Daoy (cell line): ENCODE measurements at places on chromosomes 1 and 21. TPM values are rescaled to one million over a fixed set of nuclear protein-coding genes. Genes with fewer than 3 reads are reported as not detected.

Gene RGS5
- 7.1 and 8.3 TPM in 2 replicates for total RNA-seq

Gene SLAMF6
- not detected in 2 replicates for total RNA-seq

Gene KCTD3
- 16.8 and 22.2 TPM in 2 replicates for total RNA-seq

Gene SLC45A3
- total RNA-seq, result 10.5 and 11.8 TPM in 2 replicates

Gene MPL
- 0.06 and 0.11 TPM in 2 replicates for total RNA-seq

Gene AMY1C
- total RNA-seq, result not detected in 2 replicates

Gene LIN28A
- total RNA-seq, result 0.86 TPM in 1 of 2 replicates, not detected in the other

Gene CELA3B
- not detected in 2 replicates for total RNA-seq

Gene COL11A1
- not detected in 2 replicates for total RNA-seq

Gene DYRK3
- total RNA-seq, result 15.8 and 16.9 TPM in 2 replicates

DNA sequence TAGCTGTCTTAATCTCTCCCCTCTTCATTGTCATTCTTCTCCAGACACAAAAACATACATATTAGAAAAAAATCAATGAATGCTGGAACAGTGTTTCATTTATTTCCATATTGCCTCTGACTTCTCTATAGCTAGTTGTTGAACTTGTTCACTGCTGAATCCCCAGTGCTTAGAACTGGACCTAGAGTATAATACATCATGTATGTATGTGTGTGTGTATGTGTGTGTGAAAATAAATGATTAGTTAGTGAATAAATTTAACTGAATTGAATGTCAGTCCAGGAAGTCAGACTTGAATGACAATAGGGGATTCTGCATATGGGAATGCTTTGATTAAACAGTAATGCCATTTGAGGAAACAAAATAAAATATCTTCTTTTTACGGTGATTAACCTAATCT, 36.4 kb downstream of the FMO3 start:
- no peak for DNase-seq

DNA sequence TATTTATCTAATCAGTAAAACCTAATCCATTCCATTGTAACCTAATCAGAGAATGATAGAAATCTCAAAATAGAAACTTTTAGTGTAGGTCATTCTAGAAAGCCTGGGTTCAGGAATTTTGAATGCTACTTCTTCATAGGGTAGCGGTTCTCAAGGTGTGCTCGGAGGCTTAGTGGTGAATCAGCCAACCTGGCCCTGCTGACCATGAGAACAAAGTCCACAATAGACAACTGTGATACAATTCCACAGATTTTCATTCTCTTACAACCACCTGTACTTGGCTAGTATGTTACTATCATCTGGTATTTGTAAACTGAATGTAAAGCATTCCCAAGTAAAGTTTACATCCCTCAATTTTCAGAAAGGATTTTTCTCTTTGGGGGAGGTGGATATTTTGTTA, 7.5 kb upstream of the PUM1 start:
- no peak for DNase-seq

DNA sequence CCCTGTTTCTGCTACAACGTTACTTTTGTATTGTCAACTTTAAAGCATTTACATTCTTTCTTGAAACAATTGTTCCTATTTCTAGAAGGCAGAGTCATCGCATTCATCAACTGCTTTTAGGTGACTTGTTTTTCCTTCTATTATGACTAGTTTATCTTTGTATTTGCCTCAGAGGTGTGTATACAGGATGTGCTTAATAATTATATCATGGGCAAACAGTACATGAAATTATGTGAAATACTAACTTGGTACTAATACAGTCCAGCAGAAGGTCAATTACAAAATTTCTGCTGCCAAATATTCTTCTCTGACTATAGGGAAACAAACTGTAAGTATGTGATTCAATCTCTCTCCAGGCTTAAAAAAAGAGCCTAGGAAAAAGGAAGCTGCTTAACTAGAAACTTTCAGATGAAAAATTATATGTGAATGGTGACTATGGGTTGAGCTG, 101.6 kb downstream of the C4BPA start:
- DNase-seq, result no peak

DNA sequence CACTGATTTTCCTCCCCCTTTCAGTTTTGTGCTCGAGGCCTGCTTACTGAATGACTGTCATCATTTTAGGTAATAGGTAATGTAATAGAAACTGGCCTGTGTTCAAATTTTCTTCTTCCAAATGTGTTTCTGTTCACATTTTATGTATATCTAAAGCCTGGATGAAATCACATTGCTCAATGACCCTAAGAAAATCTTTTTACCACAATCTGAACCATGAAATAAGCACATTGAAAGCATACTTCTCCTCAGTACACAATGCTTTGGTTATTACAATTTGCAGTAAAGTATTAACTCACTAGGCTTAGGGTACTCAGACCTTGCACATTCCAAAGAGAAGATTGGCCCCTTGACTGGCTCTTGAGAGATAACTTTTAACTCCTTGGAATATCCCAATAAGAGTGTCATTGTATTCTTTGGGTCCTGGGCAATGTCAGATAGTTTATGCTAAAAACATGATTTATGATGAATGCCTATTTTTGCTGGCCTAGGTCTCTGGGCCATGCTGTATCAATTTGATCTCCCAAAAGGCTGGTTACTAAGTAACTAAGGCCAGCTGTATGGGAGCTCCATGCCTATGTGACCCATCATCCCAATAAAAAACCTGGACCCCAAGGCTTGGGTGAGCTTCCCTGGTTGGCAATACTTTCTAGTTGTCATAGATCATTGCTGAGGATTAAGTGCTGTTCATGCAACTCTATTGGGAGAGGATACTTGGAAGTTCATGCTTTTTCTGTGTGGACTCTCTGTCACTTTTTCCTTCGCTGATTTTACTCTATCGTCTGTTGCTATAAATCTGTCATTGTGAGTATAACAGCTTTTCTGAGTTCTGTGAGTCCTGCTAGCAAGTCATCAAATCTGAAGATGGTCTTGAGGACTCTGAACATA, 293.9 kb downstream of the GRIK1 start:
- no peak for DNase-seq

- DNase-seq, result no peak
These were observed 22.9 kb downstream of the OVAAL start for GRCh38 chr1:180581635-180582039.

DNA sequence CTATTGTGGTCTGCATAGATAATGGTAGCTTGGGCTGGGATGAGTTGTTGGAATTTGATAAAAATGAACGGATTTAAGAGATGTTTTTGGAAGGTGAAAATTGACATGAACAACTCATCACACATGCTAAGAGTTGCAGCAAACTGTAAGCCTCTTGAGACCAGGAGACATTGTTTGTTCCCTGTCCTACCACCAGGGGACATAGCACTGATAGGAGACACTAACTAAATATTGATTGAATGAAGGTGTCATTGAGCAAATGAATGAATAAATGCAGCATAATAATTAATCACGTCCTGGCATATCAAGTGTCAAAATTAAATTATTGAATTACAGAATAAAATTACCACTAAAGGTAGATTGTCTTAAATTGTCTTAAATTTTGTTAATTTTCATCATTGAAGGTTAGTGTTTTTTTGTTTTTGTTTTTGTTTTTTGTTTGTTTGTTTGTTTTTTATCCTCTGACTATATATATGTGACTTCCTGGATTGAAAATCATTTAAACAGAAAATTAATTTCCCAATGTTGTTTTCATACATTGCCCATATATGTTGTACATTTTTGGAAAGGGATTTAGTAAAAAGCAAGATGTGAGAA, 285.3 kb upstream of the C1orf105 start:
- no peak for DNase-seq

- DNase-seq, result no peak
These were observed 247.4 kb downstream of the PTBP2 start for GRCh38 chr1:96968983-96969382.

DNA sequence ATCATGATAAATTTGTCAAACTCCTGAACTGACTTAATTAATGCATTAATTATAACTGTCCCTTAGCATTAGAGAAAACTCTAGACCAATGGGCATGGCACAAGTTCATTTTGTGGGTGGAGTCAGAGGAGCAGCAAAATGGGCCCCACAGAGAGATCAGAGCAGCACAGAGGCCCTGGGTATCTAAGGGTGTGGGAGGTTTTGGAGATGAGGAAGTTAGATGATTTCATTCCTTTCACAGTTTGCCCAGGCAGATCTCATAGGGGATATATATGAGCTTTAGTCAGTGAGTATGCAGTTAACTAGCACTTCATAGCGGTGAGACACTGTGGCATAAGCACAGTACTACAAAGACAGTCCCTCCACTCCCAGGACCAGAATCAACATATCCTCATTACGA, 117.3 kb downstream of the MAB21L3 start:
- DNase-seq, result no peak

- no peak for DNase-seq
These were observed 8.4 kb upstream of the HTR6 start for GRCh38 chr1:19656134-19656779.

DNA sequence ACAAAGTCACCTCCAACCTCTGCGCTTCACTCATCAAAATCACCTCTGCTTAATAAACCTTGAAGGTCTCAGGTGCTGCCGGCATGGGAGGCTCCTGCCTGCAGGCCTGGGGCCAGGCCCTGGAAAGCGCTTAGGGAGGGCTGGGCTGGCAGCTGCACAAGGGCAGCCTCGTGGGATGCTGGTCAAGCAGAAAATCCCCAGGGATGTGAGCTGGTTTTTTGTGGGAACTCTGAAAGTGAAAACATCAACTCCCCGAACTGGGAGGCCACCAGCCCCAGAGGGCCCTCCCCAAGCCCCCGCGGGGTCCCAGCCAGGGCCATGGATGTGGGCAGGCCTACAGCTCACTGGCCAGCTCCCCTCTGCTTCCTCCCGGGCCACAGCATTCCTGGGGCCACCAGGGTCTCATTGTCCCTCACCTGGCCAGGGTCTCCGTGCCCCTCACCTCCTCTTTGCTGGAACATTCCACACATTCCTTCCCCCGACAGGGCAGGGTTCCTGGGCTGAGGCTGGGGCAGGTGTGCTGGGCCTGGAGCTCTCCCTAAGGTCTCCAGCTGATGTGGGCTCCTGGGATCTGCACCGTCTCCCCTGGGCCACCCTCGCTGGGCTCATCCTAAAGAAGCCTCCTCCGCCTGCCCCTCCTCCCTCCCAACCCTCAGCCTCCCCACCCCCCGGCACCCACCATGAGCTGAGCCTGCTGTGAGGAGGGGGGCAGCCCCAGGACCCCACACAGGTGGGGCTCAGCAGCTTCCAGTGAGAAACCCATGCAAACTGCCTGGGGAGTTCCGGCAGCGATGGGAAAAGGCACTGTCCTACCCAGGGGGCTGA, 36.0 kb upstream of the POFUT2 start:
- no peak for DNase-seq

DNA sequence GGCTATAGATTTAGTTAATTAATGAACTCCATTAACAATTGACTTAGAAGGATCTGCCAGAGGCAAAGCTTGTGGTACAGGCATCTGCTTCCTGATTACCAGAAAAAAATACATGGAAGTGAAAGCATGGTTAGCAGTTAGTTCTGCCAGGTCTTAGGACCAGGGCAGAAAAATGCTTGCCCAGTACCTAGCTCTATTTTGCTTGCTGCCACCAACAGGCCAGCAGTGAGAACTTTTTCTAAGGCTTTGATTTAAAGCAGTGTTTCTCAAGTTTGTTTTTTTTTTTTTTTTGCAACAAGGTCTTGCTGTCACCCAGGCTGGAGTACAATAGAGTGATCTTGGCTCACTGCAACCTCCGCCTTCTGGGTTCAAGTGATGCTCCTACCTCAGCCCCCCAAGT, 16.4 kb upstream of the MTF1 start:
- no peak for DNase-seq
